BJ (cell line): ENCODE measurements at places on chromosomes 13 and 19. TPM values are rescaled to one million over a fixed set of nuclear protein-coding genes. Genes with fewer than 3 reads are reported as not detected.

The ZNF180 gene
- 0.80 and 1.2 TPM in 2 replicates for polyA plus RNA-seq

The PNMA8B gene
- 0.15 and 0.17 TPM in 2 replicates for polyA plus RNA-seq

The NHLRC3 gene
- polyA plus RNA-seq, result 6.8 and 12.6 TPM in 2 replicates

The FSD1 gene
- polyA plus RNA-seq, result 3.9 and 11.9 TPM in 2 replicates

DNA sequence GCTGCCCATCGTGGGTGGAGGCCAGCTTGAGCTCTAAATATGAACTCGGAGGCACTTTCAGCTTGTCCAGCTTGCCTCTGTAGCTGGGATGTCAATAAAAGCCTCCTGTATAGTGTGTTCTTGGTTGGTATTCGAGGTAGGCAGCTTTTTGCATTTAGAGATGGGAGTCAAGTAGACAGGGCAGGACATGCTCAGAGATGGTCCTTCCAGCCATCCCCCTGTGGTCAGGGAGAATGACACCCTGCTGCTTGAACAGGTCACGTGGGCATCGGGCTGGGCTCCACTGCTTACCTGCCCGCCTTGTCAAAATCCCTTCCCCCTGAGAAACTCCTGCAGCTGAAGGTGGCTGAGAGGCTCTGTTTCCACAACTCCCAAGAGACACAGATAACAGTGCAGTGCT lies 302.5 kb downstream of the ZNF536 start:
- no peak for DNase-seq

DNA sequence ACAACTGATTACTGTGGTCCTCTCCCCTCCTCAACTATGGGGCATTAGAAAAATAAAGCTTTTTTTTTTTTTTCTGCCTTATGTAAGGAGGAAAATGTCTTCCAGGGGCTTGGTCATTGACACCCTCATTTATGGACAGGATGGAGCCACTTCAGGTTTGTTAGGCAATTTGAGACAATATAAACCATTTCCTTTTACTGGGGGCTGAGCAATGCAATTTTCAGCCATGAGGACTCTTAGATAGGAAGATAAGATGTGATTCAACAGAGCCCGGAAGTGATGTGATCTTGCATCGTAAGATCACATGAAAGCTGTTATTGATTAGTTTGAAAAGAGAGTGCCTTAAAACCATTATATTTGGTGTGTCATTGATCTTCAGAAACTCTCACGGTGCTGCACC lies 210.8 kb downstream of the OXGR1 start:
- no peak for DNase-seq

DNA sequence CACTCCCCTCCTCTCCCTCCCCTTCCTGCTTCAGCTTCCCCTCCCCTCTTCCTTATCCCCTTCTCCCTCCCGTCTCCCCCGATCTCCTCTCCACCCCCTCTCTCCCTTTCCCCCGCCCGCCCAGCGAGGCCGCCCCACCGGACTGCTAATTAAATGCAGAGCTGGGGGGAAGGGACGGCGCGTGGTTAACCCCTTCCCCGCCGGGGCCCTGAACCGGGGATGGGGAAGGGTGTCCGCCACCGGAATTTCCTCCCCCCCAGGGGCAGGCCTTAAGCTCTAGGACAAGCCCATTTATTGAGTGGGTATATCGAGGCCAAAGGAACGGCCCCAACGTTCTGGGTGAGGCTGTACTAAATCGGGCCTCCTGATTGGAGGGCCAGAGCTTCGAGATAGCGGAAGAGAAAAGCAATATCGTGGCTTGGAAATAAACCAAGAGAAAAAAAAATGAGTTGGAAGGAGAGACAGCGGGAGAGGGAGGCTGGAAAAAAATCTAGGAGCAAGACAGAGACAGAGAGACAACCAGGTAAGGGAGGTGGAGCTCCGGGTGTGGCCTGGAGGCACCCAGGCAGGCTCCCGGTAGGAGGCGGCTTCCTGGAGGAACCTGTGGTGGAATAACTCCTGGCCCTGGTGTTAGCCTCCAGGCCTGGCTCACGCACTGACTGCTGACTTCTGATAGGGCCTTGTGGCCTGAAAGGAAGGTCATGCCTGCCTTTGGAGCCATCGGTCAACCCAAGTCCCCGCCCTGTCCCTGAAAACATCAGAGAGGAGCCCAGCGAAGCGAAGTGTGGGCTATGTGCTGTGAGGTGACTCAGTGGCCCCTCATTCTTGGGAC lies 11.6 kb upstream of the JUND start:
- DNase-seq, result no peak

GRCh38 chr19:12785431-12786031 lies 5.8 kb upstream of the JUNB start:
- no peak for DNase-seq

GRCh38 chr19:56404705-56405056 lies 549 bp downstream of the ZNF583 start:
- DNase-seq, result no peak

DNA sequence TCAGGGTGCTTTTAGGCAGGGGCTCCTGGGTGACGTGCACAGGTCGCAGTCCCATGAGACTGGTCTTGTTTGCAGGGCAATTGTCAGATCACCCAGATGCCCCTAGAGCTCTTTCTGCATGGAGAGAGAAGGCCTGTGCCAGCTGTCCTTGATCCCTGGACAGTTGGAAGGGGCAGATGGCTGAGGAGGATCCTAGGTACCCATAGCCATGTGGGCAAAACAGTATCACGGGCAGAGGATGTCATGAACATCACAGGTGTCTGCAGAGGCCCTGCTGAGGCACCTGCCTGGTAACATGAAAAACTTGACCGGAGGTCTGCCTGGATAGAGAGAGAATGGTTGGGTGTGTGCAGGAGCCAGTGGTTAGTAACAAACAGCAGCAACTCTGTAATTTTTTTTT lies 99.3 kb downstream of the ZNF536 start:
- DNase-seq, result no peak

DNA sequence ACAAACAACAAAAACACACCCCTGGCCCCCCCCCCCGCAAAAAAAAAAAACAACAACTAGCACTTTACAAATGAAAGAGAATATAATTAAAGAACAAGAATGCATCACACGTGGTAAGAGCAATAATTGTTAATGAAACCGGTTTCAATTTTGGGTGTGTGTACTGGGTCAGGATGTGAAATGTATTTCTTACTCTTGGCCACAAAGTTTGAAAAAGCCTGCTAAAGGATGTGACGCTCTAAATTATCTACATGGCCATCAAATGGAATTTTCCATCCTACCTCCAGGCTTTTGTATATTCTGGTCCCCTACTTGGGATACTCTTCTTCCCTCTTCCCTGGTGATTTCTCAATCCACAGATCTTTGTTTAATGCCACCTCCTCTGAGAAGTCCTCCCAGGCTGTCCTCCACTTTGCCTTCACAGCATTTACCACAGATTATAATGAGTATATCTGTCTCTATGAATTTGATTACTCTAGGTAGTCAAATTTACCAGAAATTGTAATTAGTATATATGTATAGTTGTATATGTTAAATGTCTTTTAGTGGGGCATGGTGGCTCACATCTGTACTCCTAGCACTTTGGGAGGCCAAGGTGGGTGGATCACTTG lies 2.1 kb downstream of the SARS2 start:
- no peak for DNase-seq

GRCh38 chr19:39974377-39975155 lies 3.6 kb downstream of the PSMC4 start:
- no peak for DNase-seq
